Stomach (tissue), 19 donors: ENCODE measurements at places on chromosomes 16 and 17. TPM values are rescaled to one million over a fixed set of nuclear protein-coding genes. Genes with fewer than 3 reads are reported as not detected.

The HP gene
- not detected for total RNA-seq

The MMP15 gene
- 57.1 TPM for total RNA-seq

The SLC52A1 gene
- not detected for total RNA-seq

The TNFRSF17 gene
- not detected for total RNA-seq

The GP1BA gene
- total RNA-seq = not detected

The PPY gene
- not detected for total RNA-seq

The IGSF6 gene
- 4.1 TPM for total RNA-seq

The CD300E gene
- total RNA-seq = 0.29 TPM

The LDHD gene
- 5.0 TPM for total RNA-seq
